Urothelium cell line (cell line): ENCODE measurements at places on chromosomes 7 and 10.

DNA sequence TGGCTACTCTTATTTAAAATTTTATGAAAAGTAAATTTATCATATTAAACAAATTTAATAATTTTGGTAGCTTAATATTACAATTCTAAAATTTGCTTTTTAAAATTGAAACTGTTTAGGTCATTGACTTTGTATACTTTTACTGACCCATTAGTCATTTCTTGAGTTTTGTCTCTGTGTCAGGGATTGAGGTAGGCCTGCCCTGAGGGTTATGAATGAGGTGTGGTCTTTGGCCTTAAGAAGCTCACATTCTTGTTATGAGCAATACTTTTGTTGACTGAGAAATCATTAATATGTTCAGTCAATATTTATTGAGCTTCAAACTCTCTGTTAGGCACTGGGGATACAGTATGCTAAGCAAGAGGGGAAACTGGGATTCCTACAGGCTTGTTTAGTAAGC, 47.0 kb upstream of the RPA3 start:
- DNase-seq, result no peak

- DNase-seq, result peak; percentile 36
Measured at GRCh38 chr10:3889961-3890522, 105.0 kb upstream of the KLF6 start.

GRCh38 chr7:101410743-101411507, 48.2 kb downstream of the COL26A1 start:
- peak; percentile 49 for DNase-seq

DNA sequence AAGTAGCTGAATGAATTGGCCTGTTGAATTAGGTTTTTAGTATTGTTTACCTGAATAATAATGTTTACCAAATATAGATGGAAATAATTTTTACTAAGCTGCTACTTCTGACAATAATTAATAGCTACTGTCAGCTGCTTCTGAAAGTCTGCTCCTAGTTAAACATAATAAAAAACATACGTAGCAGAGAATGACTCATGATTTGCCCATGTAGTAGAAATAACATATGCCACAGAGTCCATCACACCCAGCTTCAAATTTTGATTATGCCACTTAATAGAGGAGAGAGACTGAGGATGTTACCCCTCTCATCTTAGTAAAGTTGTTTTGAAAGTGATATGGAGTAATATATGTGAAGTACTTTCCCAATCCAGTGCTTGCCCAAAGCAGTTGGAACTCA, 57.6 kb upstream of the MDFIC start:
- DNase-seq, result no peak

DNA sequence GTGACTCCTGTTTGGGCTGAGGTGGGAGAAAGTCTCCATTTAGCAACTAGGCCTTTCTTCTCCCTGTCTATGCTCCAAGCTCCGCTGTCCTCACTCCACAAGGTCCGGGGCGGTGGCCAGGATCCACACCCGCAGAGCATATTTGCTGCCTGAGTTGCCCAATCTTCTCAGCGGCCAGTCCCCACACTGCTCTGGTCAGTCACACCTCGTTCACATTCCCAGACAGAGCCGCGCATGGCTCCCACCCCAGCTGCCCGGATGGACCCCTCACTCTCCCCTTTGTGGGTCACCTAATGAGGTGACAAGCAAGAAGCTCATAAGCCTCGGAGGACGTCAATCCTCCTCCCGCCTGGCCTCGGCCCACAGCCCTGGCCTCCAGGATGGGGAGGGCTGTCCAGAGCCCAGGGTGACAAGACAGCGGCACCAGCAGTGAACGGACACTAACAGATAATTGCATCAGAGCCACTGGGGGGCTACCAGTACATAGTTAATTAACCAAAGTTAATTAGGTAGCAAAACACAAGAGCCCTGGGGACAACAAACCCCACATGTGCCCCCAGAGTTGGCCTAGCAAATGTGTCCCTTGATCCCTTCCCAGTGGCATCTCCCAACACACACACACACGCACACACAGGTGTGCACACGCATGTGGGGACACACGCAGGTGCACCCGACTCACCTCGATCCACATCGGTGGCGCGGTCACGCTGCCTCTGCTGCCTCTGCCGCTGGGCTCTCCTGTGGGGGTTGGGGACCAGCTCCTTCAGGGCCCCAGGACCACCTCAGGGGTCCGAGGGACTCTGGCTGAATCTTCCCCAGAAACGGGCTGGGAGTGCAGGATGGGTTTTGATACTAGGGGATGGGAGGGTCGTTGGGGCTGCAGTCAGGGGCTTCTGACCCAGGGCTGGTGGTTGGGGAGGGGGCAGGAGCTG, 11.8 kb downstream of the EPHA1 start:
- DNase-seq, result no peak

GRCh38 chr7:28785041-28785995, 172.8 kb downstream of the TRIL start:
- no peak for DNase-seq

DNA sequence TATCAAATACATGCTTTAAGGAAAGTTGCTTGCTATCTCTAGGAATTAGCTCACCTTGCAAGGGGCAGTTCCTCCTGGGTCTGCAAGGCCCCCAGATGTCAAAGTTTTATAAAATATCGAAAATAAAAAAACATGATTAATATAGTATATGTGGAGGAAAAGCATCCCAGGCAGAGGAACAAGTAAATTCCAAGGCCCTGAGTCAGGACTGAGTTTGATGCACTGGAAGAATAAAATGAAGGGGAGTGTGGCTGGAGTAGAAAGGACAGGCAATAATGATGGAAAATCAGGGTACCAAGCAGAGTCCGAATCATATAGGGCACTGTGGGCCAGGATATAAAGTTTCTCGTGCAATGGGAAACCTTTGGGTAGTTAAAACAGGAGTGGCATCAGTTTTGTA, 112.4 kb upstream of the EEPD1 start:
- DNase-seq, result no peak

GRCh38 chr10:59019603-59020002, 156.8 kb upstream of the PHYHIPL start:
- no peak for DNase-seq

- no peak for DNase-seq
Measured at GRCh38 chr10:127738512-127739424, 1.8 kb downstream of the FOXI2 start.

DNA sequence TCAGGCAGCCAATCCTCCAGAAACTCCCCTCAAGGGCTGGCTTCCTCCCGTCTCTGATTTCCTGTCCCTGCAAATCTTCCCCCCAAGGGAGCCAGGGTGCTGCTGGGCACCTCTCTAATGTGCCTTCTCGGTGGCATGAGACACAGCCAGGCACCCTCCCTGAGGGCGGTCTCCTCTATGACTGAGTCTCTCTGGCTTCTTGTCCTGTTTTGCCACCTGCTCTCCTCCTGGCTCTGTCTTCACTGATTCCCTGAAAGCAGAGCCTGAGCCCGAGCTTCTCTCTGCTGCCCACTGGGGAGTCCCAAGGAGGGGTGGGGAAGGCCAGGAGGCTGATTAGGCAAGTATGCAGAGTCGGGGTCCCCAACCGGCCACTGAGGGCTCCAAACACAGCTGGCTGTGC, 60.4 kb upstream of the INSIG1 start:
- DNase-seq, result no peak

GRCh38 chr7:134514663-134515062, 12.7 kb upstream of the AKR1B10 start:
- peak; percentile 42 for DNase-seq

DNA sequence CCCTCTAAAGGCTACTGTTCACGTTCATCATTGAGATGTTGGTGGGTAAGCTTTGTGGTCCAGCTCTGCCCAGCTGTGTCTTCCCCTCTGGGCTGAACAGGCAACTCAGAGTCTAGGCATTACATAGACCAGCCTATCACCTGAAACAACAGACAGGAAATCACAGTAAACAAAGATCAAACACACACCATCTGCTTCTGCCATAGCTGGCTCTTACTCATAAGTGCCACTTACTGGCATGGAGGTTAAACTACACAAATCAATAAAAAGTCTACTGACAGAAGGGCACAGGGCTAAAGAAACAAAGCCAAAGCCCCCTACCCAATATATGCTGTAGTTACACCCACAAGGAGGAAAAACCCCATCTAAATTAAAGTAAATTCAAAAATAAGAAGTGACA, 35.0 kb downstream of the SEPTIN14 start:
- DNase-seq, result no peak

GRCh38 chr10:30825495-30825894, 195.9 kb upstream of the LYZL2 start:
- no peak for DNase-seq

DNA sequence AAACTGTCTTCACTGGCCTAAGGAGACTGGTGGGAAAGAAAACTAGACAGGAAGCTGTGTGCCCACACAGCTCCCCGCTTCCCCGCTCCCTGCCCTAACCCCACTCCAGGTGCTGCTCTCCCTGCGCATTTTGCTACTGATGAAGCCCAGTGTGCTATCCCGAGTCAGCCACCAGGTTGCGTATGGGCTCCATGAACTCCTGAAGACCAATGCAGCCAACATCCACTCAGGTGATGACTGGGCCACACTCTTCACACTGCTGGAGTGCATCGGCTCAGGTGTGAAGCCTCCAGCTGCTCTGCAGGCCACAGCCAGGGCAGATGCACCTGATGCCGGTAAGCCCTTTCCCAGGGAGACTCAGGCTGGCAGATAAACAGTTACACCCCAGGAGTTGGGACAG, 20.3 kb upstream of the NFKB2 start:
- no peak for DNase-seq

DNA sequence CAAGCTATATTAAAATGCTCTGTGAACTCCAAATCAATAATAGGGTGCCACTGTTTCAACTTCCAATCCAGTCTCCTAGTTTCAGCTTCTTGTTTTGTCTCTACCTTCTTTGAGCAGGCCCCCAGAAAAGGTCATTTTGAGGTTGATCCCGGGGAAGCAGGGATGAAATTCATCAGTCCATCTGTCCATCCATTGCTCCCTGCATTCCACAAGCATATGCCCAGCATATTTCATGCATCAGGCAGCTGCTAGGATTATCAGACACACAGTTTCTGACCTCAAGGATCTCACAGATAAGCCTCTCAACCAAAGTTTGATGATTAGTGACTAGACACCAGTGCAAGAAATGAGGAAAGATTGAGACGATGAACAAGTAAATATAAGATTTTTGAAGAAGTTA, 186.6 kb upstream of the PDE1C start:
- DNase-seq, result no peak

DNA sequence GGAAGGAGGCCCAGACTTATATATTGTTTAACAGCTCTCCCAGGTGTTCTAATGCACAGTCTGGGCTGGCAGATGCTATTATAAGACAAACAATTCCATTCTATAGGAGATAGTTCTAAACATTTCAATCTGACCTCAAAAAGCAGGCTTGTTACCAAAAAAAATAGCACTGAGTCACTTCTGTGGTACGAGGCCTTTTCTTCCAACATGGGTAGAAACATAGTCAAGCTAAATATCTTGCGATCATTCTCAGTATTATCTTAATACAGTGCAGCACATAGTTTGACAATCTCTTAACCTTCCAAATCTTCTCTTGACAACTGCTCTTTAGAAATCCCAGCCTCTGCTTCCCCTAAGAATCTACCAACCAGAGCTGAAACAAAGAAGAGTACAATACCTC, 46.6 kb upstream of the MKX start:
- DNase-seq, result no peak

GRCh38 chr7:23759671-23760391, 49.8 kb downstream of the STK31 start:
- peak; percentile 71 for DNase-seq

DNA sequence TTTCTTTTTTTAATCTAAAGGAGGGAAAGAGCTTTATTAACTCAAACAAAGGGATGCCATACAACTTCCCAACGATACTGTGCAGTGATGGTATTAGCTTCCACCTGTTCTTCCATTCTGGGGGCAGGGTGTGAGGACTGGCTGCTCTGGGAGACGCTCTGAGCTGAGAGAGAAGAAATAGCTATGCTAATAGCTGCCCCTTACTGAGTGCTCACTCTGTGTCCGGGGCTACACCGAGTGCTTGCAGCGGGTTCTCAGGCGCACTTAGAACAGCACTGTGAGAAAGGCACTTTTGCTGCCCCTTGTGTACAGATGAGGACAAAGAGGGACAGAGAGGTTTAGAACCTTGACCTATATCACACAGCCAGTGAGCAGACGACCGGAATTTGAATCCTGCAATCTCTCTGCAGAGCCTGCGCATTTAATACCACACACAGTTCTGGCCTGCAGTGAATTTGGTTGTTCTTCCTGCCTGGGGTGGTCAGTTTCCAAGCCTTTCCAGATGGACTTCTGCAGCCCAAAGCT, 142.2 kb downstream of the PLPP4 start:
- DNase-seq, result no peak

DNA sequence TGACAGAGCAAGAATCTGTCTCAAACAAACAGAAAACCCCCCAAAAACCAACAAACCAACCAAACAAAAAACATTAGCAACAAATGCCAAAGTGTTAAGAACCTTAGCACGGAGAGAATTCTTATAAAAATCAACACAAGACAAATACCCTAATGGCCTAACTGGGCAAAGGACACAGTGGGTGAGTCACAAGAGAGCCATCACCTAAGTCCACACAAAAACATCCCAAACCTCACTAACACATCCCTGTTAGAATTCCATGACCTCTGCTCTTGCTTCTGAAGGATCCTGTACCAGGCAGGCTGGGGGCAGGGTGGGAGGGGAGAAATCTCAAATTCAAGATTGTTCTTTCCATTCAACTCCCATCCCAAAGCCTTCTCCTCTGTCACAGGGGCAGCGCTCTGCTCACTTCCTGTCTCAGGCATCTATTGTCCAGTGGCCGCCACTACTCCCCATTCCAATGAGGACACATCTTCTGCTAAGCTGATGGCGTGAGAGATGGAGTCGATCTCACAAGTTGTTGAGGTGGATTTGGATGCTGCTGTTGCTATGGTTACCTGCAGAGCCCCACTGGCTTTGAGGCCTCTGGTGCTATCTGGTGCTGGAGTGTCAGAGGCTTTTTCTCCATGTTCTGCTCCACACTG, 9.2 kb downstream of the IL15RA start:
- DNase-seq, result no peak

DNA sequence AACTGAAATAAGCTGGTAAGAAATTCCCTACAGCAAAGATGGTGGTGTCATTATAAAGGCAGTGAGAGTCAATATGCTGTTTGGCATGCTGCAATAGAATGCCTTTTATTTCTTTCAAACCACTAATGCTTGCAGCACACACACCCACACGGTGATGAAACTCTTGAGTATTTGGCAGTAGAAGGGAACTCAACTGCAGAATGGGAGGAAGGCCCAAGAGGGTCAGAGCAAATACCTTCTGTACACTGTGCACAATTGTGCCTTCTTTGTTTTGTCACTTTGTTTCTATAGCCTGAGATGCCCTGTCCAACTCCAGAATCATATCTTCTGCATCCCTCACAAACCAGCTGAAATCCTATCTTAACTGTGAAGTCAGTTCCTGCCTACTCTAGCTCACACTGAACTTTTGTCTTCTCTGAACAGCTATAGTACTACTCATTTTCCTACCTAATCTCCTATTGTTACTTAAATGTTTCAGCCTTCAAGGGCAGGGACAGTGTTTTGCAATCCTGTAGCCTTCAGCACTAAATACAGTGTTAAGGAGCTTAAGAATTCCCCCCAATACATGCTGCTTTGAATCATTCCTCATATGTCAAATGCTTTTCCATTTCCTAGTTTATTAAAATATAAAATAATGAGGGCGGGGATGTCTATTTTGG, 22.2 kb downstream of the MMS19 start:
- no peak for DNase-seq

GRCh38 chr7:139231513-139232376, 708 bp downstream of the UBN2 start:
- peak; percentile 26 for DNase-seq

- DNase-seq, result peak; percentile 25
Measured at GRCh38 chr10:122495406-122496340, 34.3 kb downstream of the HTRA1 start.

- DNase-seq, result no peak
Measured at GRCh38 chr7:141436575-141437075, 114.6 kb upstream of the AGK start.
